ENCODE measurements at places on chromosomes 6 and 20.

DNA sequence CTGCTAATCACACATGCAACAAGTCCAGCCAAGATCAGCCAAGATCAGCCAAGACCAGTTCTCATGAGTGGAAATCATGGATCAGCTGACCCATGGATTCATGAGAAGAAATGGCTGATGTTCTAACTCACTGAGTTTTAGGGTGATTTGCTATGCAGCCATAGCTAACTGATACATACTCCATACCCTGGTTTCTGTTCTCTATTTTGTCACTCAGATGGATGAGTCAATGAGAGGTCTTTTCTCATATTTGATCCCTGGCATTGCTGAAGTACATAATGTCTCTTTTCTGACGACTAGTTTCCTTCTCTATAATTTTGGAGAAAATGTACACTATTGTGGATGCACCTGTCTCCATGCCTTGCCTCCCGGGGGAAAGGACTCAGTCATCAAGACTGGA is 118.4 kb upstream of the LY86 start:
- DNase-seq = no peak

DNA sequence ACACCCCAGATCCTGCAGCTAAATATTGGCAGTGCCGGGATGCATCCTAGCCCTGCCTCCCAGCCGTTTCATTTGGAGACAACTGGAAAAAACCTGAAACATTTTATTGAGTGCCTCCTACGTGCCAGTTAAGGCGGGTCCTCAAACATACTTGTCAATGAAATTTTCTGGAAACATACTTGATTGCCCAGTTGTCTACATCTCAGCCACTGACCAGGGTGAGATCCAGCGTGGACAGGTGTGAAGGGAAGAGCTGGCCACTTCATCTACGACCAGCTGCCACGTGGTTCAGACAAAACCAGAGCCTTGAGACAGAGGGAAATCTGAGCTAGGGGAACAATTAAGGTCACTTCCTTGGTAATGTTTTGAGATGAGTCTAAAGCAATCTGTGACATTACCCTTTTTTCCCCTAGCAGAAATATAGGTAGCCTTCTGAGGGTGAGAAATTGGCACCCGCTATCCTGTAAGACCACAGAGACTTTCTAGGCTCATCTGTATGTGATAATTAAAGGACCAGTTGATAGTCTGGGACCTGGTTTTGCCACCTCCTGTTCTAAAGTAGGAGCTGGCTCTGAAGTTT is 116.3 kb upstream of the MTHFD1L start:
- no peak for DNase-seq

DNA sequence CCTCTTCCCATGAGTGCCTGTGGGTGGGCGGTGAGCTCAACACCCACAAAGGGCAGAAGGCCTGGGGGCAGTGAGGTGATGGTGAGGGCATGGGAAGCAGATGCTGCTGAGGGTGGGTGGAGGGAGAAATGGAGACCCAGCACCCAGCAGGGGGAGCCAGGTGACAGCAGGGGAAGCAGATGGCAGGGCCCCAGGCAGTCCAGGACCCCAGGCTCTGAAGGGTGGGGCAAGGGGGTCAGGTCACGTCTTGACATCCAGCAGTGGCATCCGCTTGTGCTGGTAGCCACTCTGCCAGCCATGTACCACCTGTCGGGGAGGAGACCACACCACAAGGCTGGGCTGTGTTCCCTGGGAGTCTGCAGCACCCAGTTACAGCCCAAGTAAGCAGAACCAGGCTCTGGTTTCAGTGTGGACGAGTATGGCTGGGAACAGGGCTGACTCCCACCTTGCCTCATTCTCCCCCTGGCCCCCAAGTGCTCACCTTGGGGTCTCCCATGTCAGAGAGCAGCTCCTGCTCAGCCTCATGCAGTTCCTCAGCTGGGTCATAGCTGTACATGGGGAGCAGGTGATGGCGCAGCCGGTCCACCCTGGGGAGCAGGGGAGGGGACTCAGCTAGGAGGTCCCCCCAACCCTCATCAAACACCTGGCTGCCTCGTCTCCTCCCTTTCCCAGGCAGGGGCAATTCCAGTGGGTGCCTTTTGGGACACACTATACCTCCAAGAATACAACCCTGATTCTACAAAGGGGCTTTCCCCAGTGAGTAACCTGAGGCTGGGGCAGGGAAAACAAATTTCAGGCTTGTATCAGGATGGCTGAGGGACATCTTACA is 2.0 kb downstream of the SMIM29 start:
- no peak for DNase-seq

DNA sequence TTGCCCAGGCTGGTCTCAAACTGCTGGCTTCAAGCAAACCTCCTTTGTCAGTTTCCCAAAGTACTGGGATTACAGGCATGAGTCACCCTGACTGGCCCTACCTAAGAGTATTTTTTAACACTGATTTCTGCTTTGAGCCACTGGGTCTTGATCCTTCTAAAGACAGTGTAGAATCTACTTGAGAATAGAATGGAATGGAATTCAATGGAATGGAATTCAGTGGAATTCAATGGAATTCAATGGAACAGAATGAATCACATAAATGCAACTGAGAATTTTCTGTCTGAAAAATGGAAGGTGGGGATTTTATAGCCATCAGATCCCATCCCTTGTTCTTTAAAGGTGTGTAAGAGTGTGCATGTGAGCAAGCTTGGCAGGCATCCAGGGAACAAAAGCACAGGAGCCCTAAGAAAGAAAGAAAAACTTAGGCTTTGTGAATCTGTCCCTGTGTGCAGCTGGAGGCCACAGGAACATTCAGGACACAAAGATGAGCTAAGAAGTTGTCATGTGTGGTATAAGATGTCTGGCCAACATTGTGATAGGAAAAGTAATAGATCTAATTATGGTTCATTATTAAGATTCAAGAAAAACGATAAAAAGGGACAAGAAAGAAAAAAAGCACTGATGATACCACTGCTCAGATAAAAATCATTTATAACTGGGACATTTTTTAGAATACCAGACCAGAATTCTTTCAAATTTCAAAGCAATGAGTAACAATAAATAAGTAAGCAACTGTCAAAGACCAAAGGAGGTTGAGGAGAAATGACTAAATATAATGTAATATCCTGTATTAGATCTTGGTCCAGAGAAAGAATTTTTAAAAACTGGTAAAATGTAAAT is 681.0 kb upstream of the GJE1 start:
- peak; percentile 35 for DNase-seq

GRCh38 chr6:110296241-110297025 is 61.7 kb downstream of the METTL24 start:
- no peak for DNase-seq

Data from GM04504 (cell line).